ENCODE measurements at places on chromosomes 2 and 18.

GRCh38 chr2:191384829-191385228 is 139.6 kb downstream of the MYO1B start:
- DNase-seq: no peak

- DNase-seq: no peak
Observed at GRCh38 chr2:140136366-140136765, 1356.2 kb upstream of the NXPH2 start.

DNA sequence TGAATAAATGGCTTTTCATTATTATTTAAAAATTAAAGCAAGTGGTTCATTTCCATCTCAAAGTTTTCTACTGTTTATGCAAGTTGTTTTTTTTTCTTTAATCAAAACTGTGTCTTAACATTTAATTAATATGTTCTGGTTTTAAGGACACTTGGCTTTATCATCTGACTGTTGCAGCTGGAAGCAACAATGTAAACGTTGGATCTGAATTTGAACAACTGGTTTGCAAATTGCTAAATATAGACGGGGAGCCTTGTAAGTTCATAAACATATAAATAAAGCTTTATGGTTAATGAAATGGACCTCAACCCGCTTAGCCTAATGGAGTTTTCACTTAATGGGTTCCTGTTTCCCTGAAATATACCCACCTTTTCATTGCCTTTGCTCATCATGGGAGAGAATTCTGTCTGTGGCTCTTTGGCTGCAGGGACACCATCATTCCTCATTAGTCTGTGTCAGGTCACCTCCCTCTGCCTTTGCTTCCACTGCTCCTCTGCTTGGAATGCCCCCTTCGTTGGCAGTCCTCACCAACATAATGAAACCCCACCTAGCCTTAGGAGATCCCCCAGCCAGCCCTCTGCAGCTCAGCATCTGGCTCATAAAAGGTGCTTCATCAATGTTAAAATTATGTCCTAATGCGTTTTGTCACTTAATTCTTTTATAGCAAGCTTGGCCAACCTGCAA is 44.2 kb upstream of the DYNC2LI1 start:
- no peak for DNase-seq

DNA sequence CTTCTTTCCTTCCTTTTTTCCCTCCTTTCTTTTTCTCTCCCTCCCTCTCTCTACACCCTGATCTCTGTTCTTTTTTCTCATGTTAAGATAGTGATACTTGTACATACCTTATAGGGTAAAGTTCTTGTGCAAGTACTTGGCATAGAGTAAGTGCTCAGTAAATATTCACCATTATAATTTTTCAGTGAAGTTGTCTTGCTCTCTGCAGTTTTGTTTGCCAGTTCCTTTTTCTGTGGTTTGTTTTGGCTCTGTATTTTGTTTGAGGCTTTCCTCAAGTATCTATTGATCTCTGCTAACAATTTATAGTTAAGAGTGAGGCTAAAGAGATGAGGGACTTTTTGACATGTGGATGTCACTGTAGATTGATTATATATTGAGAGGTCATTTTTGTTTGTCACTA is 48.0 kb downstream of the MTX2 start:
- DNase-seq: no peak

- no peak for DNase-seq
Observed at GRCh38 chr2:6083136-6083535, 391.0 kb downstream of the SOX11 start.

DNA sequence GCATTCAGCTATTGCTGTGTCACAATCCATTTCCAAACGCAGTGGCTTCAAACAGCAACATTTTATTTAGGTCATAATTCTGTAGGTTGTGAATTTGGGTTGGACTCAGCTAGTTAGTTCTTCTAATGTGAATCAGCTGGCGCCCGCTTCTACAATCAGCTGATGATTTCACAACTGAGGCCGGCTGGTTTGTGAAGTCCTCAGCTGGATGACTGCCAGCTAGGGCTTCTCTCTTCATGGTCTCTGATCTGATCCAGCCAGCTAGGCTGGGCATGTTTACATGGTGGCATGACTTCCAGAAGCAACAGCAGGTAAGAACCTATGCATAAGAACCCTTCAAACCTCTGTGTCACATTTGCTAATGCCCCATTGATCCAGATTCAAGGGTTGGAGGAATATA is 172.0 kb downstream of the SLC4A10 start:
- DNase-seq: no peak

- DNase-seq: no peak
Observed at GRCh38 chr2:6741229-6741628, 124.5 kb downstream of the CMPK2 start.

GRCh38 chr2:237931205-237931721 is 35.6 kb upstream of the UBE2F start:
- no peak for DNase-seq

DNA sequence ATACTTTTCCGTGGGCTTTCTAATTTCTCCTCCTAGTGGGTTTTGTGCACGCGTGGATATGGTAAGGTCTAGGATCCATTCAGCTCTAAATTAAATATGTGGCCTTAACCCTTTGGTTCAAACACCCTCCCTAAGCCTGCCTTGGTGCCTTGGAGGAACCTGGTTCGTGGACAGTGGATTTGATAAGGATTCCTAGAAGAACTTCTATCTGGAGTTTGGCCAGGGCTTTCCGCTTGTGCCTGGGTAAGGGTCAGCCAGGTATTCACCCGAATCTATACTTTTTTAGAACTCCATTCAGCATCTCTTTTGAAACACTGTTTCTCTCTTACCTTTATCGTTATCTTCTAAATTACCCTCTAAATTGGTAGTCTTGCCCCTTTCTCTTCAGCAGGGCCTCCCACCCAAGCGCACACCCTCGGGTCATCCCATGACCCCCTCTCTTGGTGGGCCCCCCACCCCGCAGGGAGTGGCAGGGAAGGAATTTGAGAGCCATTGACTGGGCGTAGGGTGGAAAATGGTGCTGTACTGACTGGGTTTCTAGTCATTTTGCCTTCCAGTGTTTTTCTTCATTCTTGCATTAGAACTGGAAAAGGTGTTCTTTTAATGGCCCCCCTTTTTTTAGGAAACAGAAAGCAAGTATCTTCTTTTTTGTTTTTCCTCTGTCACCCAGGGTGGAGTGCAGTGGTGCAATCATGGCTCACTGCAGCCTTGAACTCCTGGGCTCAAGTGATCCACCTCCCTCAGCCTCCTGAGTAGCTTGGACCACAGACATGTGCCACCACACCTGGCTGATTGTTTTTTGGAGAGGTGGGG is 1.8 kb downstream of the SOCS6 start:
- DNase-seq: no peak

- DNase-seq: peak; percentile 11
Observed at GRCh38 chr2:59888015-59888414, 665.4 kb downstream of the BCL11A start.

DNA sequence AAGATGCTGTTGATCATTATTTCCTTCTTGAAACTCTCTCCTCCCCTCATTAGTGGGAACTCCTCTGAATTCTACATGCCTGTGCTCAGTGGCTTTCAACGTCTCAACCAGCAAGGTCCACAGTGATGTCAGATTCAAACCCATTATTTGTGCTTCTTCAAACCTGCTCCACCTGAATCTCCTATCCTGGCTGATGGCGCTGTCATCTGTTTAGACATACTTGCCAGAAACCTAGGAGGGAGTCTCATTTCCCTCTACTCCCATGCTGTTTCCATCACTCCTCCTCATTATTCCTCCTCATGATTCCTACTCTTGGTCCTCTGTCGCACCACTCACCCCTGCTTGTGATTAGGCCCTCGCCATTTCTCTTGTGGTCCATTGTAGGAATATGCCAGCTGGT is 2.9 kb upstream of the LPIN2 start:
- DNase-seq: no peak

DNA sequence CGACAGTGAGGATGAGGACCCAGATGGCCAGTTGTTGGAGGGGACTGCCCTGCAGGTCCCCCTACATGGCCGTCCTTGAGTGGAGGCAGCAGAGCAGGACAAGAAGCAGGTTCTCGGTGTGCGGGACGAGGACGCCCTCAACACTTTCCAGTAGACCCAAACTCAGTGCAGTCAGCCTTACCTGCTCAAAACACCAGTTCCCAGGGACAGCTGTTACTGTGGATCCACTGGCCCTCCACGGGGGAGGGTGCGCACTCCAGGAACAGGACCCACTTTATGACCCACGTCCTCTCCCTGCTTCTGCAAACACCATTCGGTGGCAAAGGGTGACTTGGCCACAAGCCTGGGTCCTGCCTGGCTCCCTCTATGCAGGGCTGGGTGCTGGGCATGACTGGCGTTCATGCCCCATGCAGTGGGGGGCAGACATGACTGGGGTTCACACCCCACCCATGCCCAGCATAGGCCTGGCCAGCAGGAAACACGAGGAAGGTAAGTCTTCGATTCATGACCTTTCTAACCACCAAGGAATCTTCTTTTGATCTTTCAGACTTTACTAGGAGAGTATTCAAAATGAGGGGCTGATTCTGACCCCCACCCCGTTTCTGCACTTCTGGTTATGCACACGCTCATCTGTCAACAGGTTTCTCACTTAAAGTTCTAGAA is 233.7 kb downstream of the HDAC4 start:
- DNase-seq: no peak

DNA sequence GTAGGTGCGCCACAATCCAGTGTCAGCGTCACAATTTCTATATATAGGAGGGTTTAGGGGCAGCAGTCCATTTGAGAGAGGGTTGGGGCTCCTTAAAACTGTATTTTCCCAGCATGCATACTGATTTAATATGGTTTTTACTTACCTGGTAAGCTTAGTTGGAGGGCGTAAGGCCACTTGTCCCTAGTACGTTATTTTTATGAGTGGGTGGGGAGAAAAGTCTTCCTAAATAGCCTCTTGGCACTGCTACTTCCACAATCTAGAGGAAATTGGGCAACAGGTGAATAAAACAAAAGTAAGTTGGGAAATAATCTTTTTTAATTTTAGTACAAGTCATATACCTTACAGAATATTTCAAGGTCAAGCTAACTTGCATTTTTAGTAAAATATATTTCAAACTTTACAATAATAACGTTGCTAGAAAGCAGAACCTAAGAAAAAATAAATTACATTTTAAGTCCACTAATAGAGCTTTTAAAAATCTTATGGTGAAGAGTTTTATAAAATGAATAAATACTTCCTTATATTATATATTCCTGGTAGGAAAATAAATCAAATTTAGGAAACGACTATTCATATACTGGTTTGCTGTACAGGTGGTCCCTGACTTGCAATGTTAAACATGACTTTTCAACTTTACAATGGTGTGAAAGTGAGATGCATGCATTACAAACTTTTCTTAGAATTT is 20.9 kb downstream of the DHRS9 start:
- DNase-seq: no peak

- DNase-seq: peak; percentile 16
Observed at GRCh38 chr18:12883372-12883683, 709 bp downstream of the PTPN2 start.

DNA sequence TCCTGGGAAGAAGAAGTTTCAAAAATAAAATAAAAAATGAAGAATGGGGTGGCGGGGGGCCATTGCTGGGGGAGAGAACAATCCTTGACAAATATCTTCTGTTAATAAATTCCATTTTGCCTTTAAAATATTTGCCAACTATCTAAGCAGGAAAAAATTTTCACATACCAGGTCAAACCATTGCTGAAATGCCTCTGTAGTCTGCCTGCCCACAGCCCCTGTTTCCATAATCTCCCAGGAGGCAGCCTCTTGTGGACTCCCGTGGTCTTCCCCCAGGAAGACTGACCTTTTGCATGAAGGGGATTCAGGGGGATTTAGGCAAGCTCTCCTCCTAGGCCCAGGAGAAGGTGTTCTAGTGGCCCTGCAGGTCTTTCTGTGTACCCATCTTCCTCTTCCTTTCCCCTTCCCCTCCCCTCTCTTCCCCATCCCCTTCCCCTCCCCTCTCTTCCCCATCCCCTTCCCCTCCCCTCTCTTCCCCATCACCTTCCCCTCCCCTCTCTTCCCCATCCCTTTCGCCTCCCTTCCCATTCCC is 61.0 kb downstream of the RPL37A start:
- DNase-seq: no peak

- DNase-seq: no peak
Observed at GRCh38 chr2:164542581-164543021, 78.7 kb downstream of the GRB14 start.

DNA sequence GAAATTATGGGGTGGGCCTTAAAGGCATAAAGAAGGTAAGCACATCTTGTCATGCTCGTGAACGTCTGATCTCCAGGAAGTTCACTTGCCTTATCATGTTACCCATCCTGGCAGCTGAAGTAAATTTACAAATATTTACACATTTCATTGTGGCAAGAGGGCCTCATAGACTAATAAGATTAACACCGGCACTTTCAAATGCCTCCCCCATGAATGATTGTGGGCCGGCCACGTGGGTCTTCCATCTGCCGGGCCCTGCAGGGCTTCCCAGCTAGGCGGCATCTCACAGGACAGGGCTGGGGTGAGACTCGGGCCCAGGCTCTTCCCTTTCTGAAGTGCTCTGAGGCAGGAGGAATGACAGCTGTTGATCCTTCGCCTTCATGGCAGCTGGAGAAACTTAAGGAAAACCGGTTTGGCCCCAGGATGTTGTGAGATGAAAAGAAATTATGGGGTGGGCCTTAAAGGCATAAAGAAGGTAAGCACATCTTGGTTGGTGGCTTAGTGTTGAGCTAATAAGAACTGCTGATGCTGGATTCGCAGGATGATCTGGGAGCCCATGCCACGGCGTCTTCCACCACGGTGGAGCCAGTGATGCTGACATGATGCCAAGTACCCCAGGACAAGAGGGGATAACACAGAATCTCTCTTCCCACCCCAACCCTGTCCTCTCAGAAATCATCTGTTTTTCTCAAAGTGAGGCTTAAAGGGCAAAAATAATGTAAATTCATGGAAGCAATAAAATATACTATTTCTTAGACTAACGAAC is 176.3 kb downstream of the SEPTIN10 start:
- no peak for DNase-seq

DNA sequence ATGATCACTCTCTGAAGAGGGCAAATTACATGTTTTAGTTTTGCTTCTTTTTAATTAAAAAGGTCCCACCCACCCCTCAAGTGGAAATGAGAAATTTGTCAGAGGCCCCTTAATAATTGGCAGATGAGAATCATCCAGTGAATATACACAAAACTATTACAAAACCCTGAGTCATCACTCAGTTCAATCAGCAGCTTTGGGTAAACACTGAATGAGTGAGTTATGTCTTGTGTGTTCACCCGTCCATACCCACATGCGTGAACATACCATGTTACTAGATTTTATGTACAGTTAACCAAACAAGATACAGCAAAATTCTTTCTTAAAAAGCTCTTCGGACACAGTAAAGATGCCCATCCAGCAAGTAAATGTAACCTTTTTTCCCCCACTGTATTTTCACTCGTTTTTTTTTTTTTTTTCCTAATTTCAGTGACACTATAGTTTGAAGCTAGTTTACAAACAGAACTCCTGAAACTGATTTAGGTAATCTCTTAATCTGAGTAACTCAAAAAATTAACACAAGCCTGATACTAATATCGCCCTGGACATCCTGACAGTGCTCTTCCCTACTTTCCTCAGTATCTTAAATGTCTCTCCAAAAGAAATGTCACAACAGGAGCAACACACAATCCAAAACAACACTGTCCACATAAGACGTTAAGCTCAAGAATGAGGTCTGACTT is 1.4 kb downstream of the PSME4 start:
- DNase-seq: no peak

- DNase-seq: no peak
Observed at GRCh38 chr2:54185105-54185504, 69.7 kb downstream of the ACYP2 start.

GRCh38 chr2:241545523-241546473 is 12.7 kb upstream of the BOK start:
- no peak for DNase-seq
